ENCODE measurements at places on chromosomes 6 and 20.

DNA sequence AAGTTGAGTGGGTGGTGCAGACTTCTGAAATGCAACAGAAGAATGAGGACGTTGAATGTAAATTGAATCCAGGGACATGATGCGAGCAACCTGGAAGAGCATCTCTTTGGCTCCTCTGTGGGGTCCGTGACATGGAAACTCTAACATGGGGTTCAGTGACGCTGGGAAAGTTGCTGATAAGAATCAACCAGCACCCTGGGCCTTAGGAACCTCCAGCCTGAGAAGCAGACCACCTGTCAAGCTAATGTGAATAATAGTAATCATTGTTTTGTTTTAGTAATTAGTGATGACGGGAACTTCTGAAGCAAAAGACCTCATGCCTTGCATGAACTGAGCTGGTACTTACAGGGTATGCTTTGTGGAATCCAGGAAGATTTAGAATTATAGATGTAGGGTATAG, 25.2 kb upstream of the DOK5 start:
- no peak for DNase-seq

- DNase-seq, result no peak
Observed at GRCh38 chr6:124524491-124525200, 437.6 kb upstream of the RNF217 start.

- no peak for DNase-seq
Observed at GRCh38 chr6:108768166-108768555, 80.1 kb upstream of the ARMC2 start.

DNA sequence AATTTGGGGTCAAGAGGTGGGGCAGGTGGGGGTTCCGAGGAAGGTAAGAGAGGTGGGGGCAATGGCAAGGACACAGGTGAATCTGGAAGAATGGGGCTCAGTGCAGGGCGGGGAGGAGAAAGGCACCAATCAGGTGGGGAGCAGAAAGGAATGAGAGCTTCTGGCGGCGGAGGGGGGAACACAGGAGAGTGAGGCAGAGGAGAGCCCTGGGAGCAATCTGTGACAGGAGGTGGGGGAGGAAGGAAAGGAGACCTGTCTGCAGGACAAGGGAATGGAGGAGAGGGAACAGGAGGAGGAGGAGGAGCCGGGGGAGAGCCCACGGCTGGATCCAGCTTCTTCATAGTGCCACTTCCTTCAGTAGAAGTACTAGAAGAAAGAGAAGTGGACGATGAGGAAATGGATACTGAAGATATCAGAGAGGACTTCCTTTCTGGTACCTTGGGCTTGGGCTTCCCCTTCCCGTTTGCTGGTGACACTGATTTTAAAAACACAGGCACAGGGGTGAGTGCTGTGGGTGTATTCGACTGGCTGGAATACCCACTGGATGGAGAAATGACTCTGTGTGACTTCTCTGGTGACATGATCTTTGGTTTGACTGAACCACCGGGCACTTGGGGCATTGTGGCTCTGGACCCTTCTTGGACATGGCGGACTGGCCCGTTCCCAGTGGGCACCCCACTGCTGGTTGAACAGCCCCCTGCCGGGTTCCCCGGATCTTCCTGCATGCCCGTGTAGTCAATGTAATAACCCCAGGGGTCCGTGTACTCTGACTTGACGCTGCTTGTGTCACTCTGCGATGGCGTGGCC, 27.4 kb downstream of the HEBP2 start:
- no peak for DNase-seq

- DNase-seq, result no peak
Observed at GRCh38 chr6:73538116-73538779, 17.4 kb upstream of the EEF1A1 start.

DNA sequence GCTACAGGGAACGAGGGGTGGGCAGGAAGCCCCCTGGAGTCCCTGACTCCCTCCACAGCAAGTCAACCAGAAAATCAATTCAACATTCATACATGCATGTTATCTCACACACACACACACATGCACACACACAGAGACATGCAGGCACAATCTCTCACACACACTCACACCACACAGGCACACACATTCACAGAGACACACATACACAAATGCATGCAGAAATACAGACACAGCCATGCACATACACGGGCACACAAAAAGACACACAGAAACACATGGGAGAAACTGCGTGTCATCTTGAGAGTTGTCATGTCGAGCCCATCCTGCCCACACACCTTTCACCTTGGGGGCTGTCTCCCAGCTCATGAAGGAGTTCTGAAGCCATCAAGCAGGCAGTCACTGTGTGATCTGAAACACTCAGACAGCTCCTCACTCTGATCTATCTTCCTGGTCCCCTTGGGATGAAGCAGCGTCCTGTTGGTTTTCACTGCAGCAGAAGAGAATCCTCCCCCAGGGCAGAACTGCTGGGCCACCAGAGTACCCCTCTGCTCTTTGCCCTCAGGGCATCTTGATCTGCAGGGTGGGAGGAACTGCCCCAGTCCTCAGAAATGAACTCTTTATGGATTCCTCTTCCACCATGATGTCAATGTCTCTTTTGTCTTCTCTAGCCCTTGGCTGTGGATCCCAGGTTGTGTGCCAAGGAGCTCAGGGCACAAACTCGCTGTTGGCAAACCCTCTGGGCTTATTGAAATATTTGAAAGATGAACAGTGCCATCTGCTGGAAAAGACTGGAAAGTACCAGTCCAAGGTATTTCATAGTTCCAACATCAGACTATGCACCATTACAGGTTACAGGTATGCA, 8.8 kb downstream of the RAET1L start:
- DNase-seq, result no peak

DNA sequence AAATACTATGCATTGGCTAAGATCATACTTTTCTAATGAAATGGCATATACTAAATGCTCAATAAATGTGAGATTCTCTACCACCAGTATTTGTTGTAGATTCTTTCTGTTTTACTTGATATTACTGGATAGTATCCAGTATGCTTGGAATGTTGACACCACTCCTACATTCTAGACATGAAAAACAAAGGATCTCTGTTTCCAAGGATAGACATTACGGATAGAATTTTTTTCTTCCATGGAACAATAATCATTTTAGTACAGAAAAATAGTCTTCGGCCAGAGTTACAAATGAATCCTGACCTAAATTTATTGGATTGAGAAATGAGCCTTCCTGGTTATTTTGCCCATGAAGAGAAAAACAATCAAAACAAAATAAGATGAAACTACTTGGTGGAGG, 258.2 kb upstream of the NT5E start:
- no peak for DNase-seq

DNA sequence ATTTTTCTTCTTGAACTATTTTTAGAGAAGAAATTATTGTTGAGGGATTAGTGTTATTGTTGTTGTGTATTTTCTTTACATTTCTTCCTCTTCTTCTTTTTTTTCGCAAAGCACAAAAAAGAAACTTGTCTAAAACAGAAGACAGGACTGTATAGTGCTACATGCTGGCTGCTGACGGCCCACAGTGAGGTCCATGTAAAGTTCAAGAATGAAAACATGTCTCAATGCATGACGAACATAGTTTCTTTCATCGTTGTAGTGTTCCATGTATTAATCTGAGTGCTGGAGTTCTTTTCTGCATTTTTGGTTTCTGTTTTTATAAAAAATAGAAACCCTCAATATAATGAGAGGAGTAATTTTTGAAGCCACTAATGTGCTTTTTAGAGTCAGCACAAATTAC, 462.9 kb upstream of the MARCKS start:
- DNase-seq, result no peak

GRCh38 chr6:1063671-1064355, 248.1 kb upstream of the FOXQ1 start:
- no peak for DNase-seq

GRCh38 chr6:113707194-113707593, 150.0 kb upstream of the MARCKS start:
- no peak for DNase-seq

DNA sequence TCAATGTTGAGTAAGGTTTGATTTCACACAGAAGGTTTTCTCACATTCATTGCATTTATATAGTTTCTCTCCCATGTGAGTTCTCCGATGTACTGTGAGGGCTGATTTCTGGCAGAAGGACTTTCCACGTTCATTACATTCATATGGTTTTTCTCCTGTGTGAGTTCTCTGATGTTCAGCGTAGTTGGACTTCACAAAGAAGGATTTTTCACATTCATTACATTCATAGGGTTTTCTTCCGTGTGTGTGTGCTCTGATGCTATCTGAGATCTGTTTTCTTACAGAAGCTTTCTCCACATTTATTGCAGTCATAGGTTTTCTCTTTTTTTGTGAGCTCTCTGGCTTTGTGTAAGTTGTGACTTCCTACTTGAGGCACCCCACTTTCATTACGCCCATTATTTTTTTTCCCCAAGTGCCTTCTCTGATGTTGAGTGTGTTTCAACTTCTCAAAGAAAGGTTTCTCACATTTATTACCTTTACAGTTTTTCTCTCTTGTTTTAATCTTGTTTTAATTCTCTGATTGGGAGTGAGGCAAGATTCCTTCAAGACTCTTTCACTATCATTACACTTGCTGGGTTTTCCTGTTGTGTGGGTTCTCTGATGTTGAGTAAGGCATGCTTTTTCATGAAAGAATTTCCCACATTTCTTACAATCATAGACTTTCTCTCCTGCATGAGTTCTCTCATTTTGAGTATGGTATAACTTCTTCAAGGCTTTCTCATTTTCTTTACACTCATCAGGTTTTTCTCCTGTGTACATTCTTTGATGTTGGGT, 50.0 kb upstream of the ELMO2 start:
- no peak for DNase-seq

- no peak for DNase-seq
Observed at GRCh38 chr6:158850807-158851115, 31.6 kb upstream of the EZR start.

GRCh38 chr20:38787870-38788269, 17.6 kb upstream of the PPP1R16B start:
- no peak for DNase-seq

GRCh38 chr6:80339421-80339820, 232.9 kb downstream of the BCKDHB start:
- DNase-seq, result no peak

DNA sequence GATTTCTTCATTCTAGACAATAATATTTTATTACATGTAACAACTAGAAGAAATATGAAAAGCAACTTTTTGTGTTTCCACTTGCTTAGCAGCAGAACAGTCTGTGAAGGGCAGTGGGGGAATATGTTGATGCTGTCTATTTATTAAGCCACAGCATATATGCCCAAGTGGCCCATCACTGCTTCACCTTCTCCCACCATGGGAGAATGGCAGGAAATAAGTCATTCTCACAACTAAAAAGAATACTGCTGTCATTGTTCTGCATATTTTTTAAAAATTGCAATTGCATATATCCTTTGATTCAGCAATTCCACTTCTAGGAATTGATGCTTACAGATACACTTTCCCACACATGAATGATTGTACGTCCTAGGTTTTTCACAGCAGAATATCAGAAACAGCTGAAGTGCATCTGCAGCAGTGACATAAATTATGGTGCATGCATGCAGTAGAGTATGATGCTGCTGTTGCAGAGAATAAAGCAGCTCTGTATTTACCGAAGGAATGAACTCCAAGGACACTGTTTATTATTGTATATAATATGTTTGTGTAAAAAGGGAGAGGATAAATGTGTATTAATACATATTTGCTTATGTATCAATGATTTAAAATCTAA, 26.8 kb downstream of the KIF3B start:
- DNase-seq, result no peak

DNA sequence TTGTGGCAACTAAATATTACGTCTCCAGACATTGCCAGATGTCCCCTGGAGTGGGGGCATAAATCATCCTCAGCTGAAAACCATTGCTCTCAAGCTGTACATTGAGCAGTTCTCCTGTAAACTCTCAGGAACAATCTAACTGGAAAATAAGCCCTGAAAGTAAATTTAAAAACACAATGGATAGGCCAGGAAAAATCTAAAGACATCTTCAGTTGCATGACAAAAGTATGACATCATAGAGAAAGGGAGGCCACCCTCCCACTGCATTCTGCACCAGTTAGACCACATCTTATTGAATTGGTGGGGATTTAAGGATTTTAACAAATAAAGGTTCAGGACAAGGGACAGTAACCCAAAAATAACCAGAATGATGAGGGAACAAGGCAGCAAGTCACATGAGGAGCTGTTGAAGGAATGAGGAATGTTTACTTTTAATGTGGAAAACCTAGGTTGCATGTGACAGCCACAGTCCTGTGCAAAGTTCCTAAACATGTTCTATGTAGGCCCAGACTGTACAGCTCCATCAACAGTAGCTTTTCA, 5.3 kb downstream of the PLA2G7 start:
- DNase-seq, result no peak

- DNase-seq, result no peak
Observed at GRCh38 chr6:105561486-105561885, 158.6 kb upstream of the PREP start.

GRCh38 chr6:147776631-147777213, 268.2 kb downstream of the SAMD5 start:
- DNase-seq, result no peak

DNA sequence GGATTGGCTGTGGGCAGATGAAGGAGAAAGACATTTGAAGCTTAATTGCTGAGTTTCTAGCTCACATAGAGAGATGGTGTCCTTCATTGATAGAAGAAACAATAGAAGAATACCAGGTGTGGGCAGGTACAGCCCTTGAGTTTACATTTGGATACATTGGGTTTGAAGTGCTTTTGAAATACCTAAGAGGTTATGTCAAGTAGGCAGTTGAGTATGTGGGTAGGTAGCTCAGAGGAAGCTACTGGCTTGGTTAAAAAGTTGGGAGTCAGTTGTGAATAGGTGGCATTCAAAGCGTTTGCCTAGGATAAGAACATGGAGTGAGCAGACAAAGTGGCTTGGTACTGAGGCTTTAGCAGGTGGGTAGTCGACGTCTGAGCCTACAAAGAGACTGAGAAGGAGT, 25.0 kb downstream of the NDUFAF5 start:
- no peak for DNase-seq

DNA sequence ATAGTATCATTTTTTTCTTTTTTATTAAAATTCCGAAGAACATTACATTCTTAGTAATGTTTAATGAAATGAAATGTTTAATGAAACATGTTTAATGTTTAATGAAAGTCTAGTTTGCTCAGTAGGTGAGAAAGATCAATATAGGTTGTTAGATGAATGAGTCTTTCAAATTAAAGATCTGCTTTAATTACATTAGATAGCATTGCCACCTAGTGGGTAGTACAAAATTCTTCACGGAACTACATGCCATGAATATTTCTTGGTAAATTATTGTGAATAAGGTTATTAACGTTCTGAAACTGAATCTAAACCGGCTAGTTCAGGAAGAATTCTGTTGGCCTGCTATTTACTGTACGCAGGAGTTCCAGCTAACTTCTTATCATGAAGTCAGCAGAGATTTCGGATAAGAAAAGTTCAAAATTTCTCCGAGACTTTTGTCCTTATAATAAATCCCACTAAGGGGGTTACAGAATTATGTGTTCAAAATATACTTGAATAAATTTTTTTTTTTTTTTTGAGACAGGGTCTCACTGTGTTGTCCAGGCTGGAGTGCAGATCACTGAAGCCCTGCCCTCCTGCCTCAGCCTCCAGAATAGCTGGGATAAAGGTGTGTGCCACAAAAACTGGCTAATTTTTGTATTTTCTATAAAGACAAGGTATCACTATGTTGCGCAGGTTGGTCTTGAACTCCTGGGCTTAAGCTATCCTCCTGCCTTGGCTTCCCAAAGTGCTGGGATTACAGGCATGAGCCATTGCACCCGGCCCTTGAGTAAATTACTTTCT, 7.9 kb upstream of the GMNN start:
- no peak for DNase-seq

GRCh38 chr6:111267764-111268333, 180.5 kb downstream of the SLC16A10 start:
- no peak for DNase-seq
